Right renal pelvis (tissue), 4 donors: ENCODE measurements at places on chromosomes 7 and 10.

GRCh38 chr7:55224810-55225209 lies 140.3 kb upstream of the LANCL2 start:
- no peak for DNase-seq

- no peak for DNase-seq
These were observed 81.4 kb downstream of the ZNF33B start for GRCh38 chr10:42556931-42557330.

GRCh38 chr10:87961314-87961713 lies 97.9 kb downstream of the PTEN start:
- no peak for DNase-seq

DNA sequence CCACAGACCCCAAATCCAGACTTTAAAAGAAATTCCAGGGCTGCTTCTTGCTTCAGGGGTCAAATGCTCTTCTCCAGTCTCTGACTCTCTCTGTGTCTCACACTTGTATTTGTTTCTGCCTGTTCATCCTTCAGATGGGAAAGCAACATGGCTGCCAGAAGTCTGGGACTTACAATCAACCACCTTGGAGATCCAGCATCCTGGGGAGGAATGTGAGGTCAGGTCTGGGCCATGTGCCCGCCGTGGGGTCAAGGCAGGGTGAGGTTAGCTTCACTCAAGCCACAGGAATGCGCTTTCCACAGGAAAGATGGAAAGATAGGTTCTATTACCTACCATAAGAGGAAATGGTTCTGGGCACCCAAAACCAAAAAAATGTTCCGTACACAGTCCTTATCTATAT lies 34.3 kb upstream of the NPVF start:
- DNase-seq: no peak

DNA sequence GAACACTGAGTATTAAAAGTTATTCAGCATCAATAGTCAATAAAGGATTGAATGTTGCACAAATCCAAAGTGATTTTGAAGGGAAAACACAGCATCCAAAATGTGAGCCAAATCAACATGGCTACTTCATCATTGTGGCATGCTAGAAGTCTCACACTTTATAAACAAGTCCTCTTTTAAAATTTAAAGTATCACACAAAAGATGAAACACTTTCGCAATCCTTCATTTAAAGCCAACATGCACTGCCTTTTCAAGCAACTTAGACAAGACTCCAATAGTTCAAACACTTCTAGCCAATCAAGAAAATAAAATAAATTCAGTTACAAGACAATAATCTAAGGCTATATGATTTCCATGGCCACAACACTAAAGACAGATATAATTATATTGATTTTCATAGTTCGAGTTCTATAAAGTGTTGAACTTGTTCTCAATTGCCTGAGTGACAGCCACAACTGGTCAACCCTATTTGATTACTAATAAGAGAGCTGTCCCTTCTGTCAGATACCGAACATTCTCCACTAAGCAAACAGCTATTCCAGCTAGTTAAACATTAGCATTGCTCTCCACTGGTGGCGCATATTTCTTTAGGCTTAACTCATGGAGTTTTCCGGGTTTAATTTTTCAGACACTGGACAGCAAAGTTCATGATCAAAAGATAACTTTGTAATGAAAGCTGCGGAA lies 8.3 kb downstream of the EBF3 start:
- DNase-seq: no peak

DNA sequence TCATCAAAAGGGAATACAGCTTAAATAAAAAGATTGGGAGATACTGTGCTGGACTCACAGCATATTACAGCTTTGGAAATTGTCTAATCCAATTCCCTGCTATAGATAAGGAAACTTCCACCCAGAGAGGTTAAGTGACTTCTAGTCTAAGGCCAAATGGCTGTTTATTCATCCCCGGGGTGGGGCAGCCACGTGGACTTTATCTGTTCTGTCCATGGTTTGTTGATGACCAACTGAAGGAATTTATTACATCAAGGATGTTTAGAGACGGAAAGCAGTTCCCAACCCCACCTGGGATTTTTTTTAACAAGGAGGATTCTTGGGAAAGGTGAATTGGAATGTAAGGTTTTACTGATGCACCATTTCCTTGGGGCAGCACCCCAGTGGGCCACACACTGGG lies 88.6 kb downstream of the ATXN7L1 start:
- no peak for DNase-seq

DNA sequence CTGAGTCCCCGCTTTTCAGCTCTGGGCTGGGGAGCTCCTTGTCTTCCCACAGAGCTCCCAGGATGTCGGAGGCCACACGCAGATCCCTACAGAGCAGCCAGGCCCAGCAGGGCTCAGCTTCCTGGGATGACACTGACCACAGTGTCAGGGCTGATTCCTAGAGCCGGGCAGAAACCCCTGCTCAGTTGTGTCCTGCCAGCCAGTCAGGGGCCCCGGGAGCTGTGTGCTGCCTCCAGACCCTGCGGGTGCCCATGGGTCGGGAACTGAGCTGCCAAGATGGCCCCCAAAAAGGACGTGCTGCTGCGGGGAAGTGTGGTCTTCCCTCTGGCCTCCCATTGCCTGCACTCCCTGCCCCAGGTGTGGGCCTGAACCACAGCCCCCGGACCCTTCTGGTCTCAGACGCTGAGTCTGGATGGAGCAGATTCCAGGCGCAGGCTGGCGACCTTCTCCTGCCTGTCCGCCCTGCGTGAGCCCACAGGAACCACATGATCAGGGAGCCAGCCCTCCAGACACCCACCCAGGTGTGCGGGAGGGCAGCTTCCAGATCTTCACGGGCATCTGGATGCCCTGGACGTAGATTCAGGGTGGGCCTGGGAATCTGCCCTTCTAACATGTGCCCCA lies 217.4 kb downstream of the MAD1L1 start:
- no peak for DNase-seq

GRCh38 chr10:35458500-35459448 lies 122.5 kb downstream of the CCNY start:
- DNase-seq: no peak

GRCh38 chr7:54814401-54814800 lies 55.4 kb upstream of the SEC61G start:
- DNase-seq: no peak

DNA sequence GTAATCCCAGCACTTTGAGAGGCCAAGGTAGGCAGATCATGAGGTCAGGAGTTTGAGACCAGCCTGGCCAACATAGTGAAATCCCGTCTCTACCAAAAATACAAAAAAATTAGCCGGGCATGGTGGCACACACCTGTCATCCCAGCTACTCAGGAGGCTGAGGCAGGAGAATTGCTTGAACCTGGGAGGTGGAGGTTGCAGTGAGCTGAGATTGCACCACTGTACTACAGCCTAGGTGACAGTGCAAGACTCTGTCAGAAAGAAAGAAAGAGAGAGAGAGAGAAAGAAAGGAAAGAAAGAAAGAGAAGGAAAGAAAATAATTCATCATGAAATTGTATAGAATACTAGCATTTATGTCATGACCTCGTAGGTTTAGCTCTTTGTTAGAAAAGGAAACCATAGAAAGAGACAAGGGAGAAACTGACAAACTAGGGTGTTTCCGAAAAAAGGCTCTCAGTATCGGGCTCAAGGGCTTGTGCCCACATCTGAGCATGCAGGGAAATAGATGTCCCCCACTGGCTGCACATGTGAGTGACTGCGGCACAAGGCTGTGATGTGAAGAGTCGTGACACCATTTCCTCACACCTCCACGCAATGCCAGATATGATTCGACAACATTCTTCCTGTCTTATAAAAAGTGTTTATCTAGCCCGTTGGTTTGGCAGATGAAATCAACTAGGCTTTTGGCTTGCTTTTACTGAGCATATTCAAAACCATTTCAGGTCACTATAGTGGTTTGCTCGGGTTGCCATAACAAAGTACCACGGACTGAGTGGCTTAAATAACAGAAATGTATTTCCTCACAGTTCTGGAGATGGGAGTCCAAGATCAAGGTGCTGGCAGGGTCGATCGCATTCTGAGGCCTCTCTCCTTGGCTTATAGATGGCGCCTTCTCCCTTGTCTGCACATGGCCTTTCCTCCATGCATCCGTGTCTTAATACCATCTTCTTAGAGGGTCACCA lies 2.0 kb downstream of the SRGN start:
- DNase-seq: no peak

- DNase-seq: no peak
These were observed 9.0 kb upstream of the TMEM273 start for GRCh38 chr10:49197171-49197570.

DNA sequence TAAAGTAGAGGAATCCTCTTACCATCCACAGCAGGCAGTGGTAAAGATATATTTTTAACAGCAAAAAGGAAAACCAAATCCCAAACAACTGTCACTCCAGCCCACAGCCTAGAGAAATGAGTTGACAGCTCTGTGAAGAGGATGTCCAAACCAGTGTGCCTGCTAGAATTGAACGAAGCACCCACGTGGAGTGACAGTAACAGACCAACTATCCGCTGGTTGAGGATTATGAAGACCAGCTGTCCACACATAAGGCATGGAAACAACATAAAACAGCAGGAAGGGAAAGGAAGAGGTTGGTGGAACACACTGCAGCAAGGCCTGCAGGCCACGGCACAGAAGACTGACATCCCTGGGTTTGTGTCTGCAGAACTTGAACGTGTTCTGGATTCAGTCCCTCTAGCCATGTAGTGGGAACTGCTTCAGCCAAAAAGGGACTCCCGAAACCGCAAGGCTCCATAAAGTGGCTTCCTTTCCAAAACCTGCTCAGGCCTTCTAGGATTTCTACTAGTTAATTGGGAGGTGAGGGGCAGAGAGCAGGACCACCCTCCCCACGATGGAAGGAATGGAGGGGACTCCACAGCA lies 324.4 kb downstream of the BICC1 start:
- no peak for DNase-seq

DNA sequence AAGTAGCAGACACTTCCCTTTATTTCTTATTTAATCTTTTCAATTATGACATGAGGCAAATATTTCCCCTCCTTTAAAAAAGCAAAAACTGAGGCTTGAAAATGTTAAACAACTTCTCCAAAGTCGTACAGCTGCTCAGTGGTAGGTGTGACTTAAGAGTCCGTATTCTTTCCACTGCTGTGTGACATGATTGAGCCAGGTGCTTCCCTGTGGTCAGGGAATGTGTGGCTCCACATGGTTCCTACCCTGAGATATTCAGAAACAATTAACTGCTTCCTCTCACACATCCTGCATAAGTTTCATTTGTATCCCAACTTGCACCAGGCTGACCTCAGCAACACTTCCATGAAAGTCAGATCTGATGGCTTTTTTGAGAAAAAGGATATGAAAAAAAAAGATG lies 13.6 kb downstream of the OPALIN start:
- no peak for DNase-seq

- no peak for DNase-seq
These were observed 79.3 kb upstream of the AFAP1L2 start for GRCh38 chr10:114483575-114483974.

GRCh38 chr10:116699049-116699448 lies 43.3 kb downstream of the HSPA12A start:
- no peak for DNase-seq

DNA sequence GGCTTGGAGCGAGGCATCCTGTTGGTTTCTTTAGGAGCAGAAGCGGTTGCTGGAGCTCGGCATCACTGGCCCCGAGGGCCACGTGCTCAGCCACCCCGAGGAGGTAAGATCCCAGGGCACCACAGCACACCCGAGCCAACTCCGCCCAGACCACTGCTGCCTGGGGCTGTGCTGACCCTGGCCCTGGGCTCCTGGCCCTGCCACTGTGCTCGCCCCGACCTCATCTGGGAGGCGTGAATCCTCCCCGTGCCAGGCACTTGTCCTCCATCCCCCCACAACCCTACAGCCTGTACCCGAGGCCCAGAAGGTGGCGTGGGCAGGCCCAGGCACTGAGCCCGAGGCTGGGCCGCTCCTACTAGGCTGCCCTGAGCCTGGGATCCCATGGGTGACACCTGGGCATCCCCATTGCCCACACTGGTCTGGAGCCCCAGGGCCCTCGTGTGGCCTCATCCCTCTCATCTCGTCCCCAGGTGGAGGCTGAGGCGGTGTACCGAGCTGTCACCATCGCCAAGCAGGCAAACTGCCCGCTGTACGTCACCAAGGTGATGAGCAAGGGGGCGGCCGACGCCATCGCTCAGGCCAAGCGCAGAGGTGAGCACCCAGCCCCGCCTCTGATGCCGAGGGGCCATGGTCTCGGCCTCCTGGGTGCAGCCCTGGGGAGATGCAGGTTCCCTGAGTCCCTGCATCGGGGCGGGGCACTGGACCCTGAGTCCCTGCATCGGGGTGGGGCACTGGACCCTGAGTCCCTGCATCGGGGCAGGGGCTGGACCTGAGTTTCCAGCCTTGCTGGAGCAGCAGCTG lies 11.8 kb downstream of the DPYSL4 start:
- DNase-seq: no peak

GRCh38 chr10:89217057-89217990 lies 10.2 kb upstream of the CH25H start:
- DNase-seq: no peak

DNA sequence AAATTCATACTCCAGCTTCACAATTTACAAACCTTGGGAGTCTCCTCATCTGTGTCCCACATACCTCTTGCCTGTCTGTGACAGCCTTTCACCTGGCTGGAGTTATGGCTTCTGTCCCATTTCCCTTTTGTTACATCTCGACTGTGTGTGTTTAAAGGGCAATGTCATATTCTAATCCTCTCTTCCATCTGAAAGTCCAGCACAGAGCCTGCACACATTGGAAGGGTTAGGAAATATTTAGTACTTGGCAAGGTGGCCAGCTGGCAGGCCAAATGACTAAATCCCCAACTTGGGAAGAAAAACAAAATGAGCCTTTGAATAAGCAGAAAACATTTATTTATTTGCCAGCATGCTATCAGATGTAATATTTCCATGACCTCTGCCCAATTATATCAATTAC lies 120.1 kb upstream of the STK17A start:
- no peak for DNase-seq

GRCh38 chr7:46168671-46169383 lies 247.8 kb upstream of the IGFBP3 start:
- no peak for DNase-seq

DNA sequence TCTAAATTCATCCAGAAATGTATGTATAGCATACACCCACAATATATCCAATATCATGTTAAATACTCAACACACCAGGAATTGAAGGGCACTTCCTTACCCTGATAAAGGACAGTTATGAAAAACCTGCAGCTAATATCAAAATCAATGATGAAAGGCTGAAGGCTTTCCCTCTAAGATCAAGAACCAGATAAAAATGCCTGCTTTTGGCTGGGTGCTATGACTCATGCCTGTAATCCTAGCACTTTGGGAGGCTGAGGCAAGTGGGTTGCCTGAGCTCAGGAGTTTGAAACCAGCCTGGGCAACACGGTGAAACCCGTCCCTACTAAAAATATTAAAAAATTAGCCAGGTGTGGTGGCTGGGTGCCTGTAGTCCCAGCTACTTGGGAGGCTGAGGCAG lies 21.6 kb upstream of the UPP1 start:
- no peak for DNase-seq

GRCh38 chr7:139043823-139044812 lies 8.3 kb upstream of the ZC3HAV1L start:
- no peak for DNase-seq

GRCh38 chr10:79052291-79053080 lies 16.3 kb upstream of the ZMIZ1 start:
- no peak for DNase-seq
